ENCODE measurements at places on chromosomes 5 and 9.

DNA sequence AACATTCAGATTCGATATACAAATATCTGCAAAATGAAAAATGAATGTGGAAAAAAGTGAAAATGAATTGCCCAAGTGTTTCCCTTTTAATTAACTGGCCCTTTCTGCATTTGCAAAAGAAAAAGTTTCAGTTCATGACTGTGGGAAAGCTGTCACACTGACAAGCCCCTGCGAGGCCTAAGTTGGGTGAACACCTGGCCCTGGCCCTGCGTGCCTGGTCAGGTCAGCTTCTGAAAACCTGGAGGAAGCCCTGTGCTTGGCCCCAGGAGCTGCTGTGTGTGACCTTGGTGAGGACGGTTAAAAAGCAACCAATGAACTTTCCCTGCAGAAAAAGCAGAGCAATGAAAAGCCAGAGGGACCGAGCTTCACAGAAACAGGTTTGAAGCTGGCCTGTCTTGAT, 41.0 kb upstream of the SHC3 start:
- no peak for DNase-seq

GRCh38 chr5:123382252-123382651, 41.0 kb downstream of the CEP120 start:
- DNase-seq: no peak

DNA sequence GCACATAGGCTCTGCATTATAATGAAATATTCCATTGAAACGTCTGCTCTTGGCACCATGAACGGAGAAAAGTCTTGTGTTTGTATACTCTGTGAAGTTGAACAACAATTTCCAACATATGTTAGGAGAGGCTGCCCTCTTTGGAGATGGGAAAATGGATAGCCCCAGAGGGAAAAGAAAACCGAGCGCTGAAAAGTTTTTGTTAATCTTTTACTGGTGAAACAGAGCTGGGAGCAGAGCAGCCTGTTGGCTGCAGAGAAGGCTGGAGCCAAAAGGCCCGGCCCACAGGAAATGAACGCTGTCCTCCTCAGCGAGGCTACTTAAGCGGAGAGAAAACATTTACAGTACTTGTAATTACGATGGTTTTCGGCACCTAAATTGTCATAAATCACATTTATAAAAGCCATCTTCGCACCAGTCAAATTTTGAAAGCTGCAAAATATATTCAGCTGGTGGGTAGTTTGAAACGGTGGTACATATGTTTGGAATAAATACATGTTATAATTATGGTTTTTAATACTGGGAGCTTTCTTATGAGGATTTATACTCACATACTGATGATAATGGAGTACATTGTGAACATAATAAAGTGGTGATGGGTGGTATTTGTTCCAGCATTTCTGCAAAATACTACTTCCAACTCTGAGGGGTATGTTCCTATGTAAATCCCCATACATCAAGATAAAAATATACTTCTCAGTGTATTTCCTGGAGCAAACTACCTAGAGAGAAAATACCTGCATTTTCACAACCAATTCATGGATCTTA, 129.6 kb upstream of the CNTLN start:
- DNase-seq: no peak

GRCh38 chr5:179288101-179288808, 57.0 kb downstream of the ADAMTS2 start:
- DNase-seq: no peak

DNA sequence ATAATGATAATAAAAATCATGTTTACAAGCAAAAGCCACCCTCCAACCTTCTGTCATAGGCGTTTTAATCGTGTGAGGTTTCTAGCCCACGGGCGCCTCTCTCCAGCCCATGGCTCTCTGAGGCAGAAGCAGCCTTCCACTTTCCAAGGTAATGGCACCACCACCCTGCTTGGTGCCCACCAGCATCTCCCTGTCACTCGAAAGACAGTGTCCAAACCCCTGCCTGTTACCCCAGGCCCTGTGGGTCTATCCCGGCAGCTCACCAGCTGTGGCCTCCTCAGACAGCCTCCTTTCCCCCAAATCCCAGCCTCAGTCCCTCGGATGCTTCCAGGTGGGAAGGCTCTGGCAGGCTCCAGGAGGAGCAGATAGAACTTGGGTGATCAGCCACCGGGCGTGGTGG, 123.8 kb upstream of the LPCAT1 start:
- DNase-seq: no peak

GRCh38 chr9:128007566-128008138, 26.9 kb upstream of the EEIG1 start:
- no peak for DNase-seq

- no peak for DNase-seq
These were observed 49.4 kb downstream of the SLC22A5 start for GRCh38 chr5:132418881-132419280.

- peak; percentile 85 for DNase-seq
These were observed 1.5 kb downstream of the SV2C start for GRCh38 chr5:76084496-76085242.

DNA sequence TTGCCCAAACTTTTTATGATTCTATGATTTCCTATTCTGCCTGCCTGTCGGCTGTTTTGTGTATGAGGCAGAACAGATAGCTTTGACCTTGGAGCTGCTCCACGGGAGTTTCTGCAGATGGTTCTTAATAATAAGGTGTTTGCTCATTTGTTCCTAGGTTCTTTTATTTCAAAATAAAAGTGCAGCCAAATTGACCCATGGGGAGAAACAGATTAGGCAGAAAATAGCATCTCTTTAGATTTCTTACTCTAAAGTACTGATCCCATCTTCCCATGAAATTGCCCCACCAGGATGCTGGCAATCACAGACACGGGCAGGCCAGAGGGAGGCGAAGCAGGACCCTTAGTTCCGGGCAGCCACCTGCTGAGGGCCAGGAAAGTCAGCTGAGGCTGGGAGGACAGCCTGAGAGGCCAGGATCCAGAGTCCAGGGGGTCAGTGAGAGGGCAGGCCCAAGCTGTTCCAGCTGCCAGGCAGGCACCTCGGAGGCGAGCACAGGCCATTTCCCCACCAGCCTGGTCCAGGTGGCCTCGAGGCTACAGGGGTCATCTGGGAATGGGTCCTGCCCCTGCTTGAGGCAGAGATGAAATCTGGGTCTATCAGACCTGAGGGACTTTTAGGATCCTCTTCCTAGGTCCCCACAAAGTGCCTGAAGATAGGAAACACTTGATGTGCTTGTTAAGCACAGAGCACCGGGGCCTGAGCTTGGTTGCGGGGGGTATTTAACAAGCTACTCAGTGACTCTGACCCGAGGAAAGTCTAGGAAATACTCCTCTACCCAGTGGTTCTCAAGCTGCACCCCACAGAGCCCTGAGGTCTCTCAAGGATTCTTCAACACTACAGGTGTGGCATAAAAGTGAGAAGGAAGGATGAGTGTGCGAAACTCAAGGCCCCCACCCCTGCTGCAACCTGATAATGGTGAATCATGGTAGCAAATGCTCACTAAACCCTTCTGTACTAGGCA, 145.4 kb downstream of the CMYA5 start:
- no peak for DNase-seq

- DNase-seq: no peak
These were observed 168.0 kb upstream of the RGMB start for GRCh38 chr5:98605426-98605825.

- DNase-seq: no peak
These were observed 33.2 kb upstream of the ALDH1B1 start for GRCh38 chr9:38359297-38359653.

DNA sequence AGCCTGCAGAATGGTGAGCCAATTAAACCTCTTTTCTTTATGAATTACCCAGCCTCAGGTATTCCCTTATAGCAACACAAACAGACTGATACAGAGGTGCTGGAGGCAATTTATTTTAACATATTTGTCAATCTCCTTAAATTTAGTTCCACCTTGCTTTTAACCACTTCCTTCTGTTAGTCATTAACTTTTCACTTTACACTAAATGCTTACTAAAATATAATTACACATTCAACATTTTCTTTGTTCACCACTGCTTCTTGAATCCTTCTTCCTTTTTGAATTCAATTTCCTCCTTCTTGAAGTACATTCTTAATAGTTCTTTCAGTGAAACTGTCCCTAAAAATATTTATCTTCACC, 39.4 kb downstream of the LYRM7 start:
- no peak for DNase-seq

DNA sequence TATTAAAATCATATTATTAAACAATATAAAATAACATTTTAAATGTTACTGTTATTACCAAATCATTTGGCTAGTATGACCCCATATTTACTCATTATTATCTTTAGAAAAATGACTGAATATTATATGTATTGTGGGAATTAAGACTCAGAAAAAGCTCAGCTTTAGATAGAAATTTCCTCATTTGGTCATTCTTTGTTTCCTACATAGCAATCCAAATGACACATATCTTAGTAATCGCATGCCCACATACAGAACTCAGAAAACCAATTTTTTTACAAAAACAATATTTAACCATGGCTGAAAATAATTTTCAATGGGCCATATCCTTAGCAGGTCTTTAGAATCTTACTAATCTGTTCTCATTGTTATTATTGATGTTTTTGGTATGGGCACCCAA, 53.8 kb upstream of the TSLP start:
- no peak for DNase-seq

- DNase-seq: no peak
These were observed 56.2 kb upstream of the APC start for GRCh38 chr5:112681481-112681908.

GRCh38 chr5:36928947-36929346, 52.4 kb downstream of the NIPBL start:
- DNase-seq: no peak

- DNase-seq: peak; percentile 91
These were observed 65.0 kb downstream of the FGF18 start for GRCh38 chr5:171484460-171484899.

GRCh38 chr9:28206280-28206679, 633.0 kb upstream of the C9orf72 start:
- no peak for DNase-seq

Measured in H7 (cell line).